NCI-H2107 (cell line): ENCODE measurements at places on chromosomes 4 and X.

- DNase-seq = no peak
These were observed 146.2 kb downstream of the KCNIP4 start for GRCh38 chr4:21802406-21802805.

GRCh38 chrX:13793897-13794296, 23.0 kb downstream of the GPM6B start:
- DNase-seq = no peak

GRCh38 chrX:11967986-11968869, 170.0 kb upstream of the FRMPD4 start:
- DNase-seq = no peak

DNA sequence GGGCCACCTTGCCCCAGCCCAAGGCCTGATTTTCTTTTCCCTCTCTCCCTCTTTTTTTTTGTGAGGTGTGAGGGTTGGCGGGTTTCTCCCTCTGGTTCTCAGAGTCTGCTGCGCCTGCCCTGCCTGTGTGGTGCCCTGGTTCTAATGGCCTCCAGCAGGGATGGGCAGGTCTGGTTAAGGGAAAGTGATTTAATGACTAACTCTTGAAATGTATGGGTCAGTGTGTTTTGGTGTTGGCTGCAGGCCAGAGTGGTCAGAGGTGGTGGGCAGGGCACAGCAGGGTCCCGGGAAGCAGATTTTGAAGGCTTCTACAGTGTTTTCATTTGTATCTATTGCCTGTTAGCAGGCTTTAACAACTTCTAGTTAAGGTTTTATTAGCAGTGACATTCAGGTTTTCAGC, 39.0 kb downstream of the JADE1 start:
- no peak for DNase-seq

GRCh38 chr4:2791518-2792395, 1.1 kb upstream of the SH3BP2 start:
- no peak for DNase-seq

- no peak for DNase-seq
These were observed 5.2 kb downstream of the KCNE5 start for GRCh38 chrX:109619771-109620170.

DNA sequence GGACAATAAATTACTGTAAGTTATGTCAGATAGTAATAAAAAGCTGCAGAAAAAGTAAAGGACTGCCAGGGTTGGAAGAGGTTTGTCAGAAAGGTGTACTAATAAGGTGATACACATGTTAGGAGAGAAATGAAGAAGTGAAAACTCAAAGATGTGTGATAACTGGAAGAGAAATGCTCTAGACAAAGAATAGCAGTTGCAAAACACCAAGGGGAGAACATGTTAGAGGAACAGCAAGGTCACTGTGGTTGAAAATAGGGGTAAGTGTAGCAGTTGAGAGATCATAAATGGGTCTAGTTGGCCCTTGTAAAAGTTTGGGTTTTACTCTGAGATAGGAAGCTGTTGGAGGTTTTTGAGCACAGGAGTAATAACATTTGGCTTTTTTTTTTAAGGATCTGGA, 46.9 kb downstream of the HSPA4L start:
- DNase-seq = no peak

DNA sequence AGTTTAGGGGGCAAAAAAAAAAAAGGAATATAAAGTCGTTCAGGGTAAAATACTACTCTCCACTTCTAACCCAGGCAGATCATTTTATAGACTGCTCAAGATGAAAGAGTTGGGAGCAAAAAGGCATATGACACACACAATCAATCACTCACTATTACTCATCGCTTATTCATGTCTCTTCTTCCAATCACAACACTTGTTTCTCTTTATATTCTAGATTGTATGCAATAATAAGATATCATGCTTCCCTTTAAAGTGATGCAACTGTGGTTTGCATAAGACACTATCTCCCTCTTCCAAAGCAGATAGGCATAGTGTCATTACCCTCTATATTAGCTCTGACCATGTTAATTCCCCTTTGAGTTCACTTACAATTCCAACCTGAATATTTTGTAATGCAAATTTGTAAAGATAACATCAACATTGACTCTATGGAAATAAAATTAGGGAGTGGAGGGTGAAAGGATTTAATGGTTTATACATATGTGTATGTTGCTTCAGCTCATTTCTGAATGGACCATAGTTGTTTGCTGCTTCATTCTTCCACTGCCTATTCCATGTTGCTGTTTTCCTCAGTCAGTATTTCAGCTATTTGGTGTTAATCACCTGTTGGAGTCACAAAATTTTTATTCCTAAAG, 154.9 kb upstream of the EPHA5 start:
- DNase-seq = no peak
